ENCODE measurements at places on chromosomes 11 and 22.

DNA sequence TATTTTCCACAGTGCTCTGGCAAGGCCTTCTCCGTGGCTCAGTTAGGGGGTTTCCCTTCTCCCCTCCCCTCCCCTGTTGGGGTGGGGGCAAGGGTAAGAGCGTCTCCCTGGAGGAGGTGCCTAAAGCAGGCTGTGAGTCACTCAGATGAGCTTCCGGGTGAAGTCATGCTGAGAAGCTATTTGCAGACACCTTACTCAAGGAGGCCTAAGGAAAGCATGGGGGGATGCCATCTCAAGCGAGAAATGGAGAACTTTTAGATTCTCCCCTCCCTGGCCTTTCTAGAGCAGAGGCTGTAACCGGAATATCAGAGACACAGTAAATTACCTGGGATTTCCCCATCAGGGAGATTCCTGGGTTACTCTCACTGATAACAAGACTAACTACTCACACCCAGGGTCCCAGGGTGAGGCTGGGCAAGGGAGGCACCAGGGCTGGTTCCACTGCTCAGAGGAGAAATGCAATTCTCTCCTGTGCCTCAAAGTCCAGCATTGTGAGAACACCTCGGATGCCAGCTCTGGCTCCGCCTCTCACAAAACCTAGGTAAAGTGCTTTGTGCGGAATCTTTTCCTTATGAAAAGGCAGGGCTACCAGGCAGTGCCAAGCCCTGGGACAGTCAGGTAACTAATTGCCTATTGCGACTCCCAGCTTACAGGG, 123.6 kb downstream of the ABTB2 start:
- DNase-seq: no peak

DNA sequence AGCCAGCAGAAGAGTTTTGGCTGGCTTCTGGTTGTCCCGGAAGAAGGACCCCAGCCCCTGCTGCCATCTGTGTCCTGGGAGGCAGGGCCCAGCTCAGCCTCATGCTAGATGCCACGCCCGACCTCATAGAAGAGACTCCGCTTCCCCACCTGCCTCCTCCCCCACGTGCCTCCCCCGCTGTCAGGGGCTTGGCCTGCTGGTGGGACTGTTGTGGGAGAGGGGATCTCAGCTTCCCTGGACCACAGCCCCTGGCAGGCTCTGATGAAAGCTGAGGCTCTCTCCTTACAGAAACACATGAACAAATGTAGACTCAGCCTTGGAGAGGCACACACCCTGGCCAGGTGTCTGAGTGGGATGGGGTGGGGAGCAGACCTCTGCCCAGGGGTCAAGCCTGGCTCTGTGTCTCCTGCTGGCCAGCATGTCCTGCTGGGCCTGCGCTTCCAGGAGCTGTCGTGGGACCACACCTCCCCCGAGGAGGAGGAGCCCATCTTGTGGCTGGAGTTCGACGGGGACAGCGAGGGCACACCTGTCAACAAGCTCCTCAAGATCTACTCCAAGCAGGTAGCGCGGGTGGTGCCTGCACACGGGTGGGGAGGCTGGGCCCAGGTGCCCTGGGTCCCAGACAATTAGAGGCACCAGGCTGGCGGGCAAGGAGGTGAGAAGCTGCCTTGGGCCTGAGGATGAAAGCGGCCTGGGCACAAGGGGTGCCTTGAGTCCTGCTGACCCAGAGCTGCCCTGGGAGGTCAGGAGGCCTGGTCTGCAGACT, 14.1 kb downstream of the FRMD8 start:
- no peak for DNase-seq

- no peak for DNase-seq
Measured at GRCh38 chr11:122242731-122243130, 126.7 kb upstream of the BLID start.

DNA sequence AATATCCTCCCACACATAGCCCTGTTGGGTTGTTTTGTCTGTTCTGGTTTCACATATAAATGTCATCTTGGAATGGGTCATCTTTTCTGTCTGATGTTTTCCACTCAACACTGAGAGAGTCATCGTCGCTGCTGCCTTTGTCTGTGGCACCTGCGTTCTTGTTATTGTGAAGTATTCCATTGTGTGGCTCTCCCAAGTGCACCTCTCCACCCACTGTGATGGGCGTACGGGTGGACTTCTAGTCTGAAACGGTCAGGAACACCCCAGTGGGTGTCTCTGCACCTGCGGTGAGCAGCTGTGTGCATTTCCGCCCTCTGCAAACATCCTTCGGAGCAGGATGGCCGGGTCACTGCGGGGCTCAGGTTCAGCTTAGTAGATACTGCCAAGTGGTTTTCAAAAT, 34.5 kb upstream of the RTL6 start:
- no peak for DNase-seq

DNA sequence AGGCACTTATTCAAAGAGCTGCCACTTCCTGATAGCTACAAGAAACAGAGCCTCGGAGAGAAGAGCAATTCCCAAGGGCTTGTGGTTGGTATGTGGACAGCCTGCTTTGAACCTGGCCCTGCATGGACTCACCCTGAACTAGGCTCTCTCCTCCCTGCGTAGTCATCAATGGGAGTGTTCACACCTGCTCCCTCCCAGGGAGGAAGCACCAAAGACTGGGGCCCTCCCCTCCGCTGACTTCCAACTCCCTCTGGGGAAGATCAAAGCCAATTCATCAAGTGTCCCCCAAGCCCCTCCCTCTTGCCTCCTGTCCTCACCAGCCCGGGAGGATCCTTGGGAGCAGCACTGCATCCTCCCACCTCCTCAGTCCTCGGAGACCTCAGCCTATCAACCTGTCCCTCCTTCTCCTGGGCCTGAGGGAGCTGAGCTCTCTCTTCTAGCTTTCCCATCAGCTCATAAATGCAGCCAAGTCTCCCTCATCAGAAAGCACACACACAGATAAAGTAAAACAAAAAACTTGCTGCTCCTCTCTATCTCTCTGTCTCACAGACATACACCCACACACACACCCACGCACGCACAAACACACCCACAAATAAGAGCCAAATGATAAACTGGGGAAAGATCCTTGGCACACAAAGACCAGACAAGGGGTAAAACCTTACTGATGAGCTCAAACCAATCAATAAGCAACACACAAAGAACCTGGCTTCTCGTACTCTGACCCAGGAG, 3.3 kb downstream of the A4GALT start:
- peak; percentile 56 for DNase-seq

DNA sequence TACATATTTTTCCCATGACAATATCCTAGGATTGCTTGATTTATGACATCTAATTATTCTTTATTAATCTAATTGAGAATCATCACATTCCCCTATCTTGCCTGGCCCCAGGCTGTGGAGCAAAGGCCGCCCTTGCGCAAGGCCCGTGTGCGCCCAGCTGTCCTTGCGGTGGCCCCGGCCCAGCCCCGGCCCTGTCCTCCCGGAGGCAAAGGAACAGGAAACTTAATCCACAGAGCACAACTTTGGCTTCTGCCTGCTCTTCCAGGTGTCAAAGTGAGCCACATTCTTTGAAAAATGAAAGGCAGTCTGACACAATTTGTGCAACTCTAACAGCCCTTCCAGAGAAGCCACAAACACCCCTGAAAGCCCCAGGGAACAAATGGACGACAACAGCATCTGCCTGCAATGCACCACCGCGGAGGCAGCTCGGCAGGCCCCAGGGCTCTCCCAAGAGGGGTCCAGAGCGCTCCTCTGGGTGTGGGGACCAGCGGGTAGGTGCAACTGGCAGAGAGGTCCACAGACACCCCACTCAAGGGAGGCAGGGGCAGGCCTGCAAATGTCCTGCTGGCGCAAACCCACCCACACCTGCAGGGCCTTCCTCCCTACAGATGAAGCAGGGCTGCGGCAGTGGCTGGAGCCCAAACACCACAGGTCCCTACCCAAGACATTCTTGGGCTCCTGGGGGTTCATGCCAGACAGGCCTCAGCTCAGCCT, 30.3 kb downstream of the GNB1L start:
- DNase-seq: no peak

GRCh38 chr22:19051381-19052072, 70.7 kb downstream of the DGCR2 start:
- no peak for DNase-seq

DNA sequence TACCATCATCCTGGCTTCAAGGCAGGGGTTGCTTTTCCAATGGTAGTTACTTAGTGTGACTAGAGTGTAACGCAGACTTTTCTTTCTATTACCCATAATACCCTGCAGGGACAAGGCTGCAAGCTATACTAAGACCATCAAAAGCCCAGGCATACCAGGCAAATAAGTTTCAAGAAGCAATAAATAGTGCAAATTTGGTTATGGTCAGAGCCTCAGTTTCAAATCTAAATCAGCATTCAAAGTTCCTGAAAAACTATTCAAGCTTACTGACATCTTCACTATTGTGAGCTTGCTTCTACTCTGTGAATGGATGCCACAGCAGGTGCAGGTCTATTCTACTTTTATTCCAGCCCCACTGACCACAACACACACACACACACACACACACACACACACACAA, 2.5 kb upstream of the HBB start:
- DNase-seq: no peak

DNA sequence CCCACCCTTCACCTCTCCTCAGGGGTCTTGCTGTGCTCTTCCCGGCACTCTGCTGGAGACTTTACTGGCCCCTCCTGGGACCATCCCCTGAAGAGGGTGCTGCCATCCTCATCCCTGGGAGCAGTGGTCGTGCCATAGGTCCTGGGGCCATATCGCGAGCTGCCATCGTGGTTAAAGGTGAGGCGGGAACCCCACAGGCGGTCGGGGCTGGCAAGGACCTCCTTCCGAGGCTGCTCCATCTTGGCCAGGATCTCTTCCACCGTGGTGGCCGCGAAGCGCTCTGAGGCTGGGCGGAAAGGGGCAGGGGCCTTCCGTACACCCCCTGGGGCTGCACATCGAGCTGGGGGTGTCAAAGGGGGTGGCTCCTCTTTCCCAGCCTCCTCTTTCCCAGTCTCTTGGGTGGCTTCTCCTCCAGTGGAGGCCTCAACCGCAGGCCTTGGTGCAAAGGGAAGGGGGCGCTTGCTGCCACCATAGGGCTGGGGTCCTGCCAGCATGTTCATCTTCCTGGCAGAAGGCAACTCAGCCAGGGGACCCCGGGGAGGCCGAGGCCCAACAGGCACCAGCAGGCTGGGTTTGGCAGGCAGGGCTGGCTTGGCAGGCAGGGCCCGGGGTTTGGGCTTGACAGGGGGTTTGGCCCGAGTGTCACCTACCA, 4.6 kb downstream of the TNKS1BP1 start:
- no peak for DNase-seq

DNA sequence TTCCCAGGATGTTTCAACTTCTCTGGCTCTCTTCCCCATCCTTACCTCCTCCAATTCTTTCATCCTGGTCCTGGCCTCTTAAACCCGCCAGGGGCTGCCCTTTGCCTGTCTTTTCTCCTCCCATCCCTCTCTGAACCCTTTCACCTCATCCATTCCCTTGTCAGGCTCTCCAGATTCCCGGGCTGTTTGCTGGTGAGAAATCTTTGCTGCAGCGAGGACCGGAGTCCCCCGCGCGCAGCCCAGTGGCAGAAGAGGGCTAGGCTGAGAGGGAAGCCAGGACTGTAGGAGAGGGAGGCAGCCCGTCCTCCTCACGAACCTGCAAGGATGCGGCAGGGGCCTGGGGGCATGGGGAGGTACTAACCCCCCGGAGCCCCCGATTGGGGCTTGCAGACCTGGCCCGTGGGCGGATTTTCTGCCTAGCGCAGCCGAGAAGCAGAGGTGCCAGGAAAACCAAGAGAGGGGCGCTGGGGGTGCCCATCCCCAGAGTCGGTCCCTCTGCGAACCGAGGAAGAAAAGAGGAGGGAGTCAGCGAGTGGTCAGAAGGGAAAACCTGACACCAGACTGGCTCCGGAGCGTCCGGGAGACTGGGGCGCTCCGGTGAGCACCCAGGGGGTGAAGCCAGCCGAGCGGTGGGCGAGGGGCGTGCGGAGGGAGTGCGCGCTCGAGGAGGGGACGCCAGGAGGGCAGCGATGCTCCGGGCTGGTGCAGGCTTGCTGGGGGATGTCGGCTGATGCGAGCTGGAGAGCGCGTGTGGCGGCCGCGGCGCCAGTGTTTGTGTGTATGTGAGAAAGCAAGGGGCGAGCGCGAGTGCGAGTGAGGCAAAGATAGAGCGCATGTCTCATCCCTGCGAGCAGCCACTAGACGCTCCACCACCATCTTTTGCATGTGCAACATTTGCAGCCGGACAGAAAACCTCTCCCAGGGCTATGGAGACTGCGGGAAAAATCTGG, at the start of gene GRIA4:
GRIA4 (plus strand) TSS at position 242 of the 950 bp plus-strand sequence. CDS start 925 bp downstream, outside the sequence.
- DNase-seq: peak; percentile 68

GRCh38 chr22:42926104-42926503, 69.0 kb upstream of the ARFGAP3 start:
- no peak for DNase-seq

GRCh38 chr11:76062733-76063132, 143.6 kb downstream of the WNT11 start:
- DNase-seq: no peak

- DNase-seq: no peak
Measured at GRCh38 chr11:9815486-9816136, 151.7 kb downstream of the SWAP70 start.

DNA sequence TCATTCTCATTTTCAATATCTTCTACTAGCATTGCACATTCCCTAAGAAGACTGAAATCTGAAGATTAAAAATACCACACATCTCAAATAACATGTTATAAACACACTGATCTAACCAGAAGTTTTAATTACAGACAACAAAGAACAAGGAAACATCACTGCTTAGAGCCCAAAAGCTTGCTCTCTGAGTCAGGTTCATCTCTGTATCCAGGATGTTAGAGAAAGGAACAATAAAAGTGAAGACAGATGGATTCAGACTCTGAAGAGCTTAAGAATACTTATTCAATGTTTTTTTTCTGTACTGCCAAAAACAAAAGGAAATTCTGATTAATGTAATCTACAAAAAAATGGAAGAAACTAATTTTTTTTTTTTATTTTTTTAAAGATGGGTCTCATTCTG, 16.5 kb downstream of the RDX start:
- DNase-seq: no peak

DNA sequence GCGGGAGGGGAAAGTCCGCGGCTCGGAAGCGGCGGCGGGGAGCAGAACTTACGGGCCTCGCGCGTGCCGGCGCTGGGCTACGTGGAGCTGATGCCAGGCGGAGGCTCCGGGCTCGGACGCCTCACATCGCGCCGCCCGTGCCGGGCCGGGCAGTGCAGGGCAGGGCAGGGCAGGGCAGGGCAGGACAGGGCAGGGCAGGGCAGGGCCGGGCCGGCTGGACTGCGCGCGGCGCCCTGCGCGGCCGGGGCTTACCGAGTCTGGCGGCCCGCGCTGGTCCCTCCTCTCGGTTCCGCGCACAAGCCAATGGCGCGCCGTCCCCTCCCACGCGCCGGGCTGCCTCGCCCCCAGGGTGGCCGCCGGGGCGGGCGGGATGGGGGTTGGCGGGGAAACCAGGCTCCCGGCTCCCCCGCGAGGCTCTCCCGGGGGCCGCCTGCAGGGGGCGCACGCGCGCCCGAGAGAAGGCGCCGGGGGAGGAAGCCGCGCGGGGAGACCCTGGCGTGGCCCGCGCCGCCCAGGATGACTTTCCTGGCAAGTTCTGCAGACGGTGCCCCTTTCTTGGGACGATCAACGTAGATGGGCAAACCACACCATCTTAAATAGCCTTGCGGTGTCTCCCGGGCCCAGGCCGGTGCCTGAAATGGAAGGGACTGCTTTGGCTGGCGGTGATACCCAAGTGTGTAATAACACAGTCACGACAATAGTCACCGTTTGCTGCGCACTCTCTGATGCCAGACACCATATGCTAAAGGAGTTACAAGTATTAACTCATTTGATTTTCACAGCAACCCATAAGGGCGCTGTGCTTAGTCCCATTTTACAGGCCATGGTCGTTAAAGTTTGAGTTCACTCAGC, at the start of gene TP53I11:
TP53I11 (minus strand) TSS at position 259 of the 852 bp plus-strand sequence. CDS start 12,548 bp downstream, outside the sequence.
- DNase-seq: peak; percentile 83

Measured in NCI-H82 (cell line).